ENCODE measurements at places on chromosomes 11 and 22. TPM values are rescaled to one million over a fixed set of nuclear protein-coding genes. Genes with fewer than 3 reads are reported as not detected.

DNA sequence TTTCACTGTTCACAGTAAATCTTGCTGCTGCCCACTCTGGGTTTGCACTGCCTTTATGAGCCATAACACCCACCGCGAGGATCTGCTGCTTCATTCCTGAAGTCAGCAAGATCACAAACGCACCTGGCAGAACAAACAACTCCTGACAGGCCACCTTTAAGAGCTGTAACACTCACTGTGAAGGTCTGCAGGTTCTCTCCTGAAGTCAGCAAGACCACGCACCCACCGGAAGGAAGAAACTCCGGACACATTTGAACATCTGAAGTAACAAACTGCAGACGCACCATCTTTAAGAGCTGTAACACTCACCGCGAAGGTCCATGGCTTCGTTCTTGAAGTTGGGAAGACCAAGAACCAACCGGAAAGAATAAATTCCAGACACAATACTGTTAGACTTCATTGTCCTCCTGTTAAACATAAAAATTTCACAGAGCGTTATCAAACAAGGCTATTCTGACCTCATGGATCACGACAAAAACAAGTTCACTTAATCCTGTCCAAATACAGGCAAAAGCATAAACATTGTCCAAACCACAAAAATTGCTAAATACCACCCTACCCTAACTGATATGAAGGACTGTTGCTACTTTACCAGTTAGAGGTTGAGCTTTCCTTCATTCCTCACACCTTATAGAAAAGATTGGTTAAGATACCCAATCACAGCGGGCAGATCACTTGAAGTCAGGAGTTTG lies 3.0 kb upstream of the CCDC117 start:
- H3K4me3 ChIP-seq: no peak overlapping the region
- peaks cover 11% of the 10 kb centered on the region for H3K4me1 ChIP-seq
- H3K27ac ChIP-seq: no peak overlapping the region

GRCh38 chr22:46995501-46996360 lies 233.3 kb downstream of the TBC1D22A start:
- no peak overlapping the region for H3K27ac ChIP-seq
- H3K36me3 ChIP-seq: no peaks in the 10 kb centered on the region
- no peaks in the 10 kb centered on the region for H3K4me1 ChIP-seq

GRCh38 chr22:38867124-38867455 lies 4.9 kb downstream of the CBX6 start:
- no peak overlapping the region for H3K27ac ChIP-seq
- peaks cover 15% of the 10 kb centered on the region for H3K4me1 ChIP-seq
- no peaks in the 10 kb centered on the region for H3K27me3 ChIP-seq
- no peak for DNase-seq
- H3K36me3 ChIP-seq: no peaks in the 10 kb centered on the region

Gene CASP5
- 18.0 TPM for total RNA-seq

Gene PKP3
- 221 TPM for total RNA-seq

DNA sequence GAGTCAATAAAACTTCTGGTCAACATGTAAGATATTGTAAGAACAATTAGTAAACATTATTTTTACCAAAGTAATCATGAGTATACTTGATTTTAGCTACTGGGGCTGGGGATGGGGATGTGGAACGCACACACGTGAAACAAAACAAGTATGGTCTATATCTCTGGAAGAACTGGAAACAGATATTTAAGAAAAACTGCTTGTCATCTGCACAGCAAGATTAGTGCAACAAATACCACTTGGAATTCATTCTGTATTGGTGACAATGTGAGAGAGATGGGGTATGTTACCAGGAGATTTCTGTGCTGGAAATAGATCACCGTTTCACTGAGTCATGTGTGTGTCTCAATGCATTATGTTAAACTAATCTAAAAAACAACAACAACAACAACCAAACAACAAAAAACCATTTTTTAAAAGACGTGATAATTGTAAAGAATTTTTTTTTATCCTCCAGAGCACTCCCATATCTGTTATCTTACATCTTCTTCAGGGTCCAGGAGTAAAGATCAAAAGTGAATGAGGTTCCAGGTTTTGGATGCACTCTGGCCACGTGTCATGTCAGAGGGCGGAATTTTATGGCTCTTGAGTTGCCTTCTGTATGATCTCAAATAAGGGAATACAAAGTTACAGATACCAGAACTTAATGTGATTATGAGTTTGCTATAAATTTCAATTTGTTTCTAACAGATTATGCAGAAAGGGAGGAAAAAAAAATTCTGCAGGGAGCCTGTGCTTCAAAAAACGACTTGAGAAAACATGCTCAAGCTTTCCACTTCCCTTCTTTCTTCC lies 153.0 kb downstream of the BBOX1 start:
- H3K36me3 ChIP-seq: no peaks in the 10 kb centered on the region
- no peaks in the 10 kb centered on the region for H3K27me3 ChIP-seq
- no peaks in the 10 kb centered on the region for H3K4me1 ChIP-seq
- H3K27ac ChIP-seq: no peak overlapping the region
- no peak overlapping the region for H3K4me3 ChIP-seq
- no peak for DNase-seq

GRCh38 chr11:132245403-132246385 lies 875.3 kb downstream of the NTM start:
- no peaks in the 10 kb centered on the region for H3K36me3 ChIP-seq
- H3K27ac ChIP-seq: no peak overlapping the region
- no peaks in the 10 kb centered on the region for H3K27me3 ChIP-seq
- DNase-seq: no peak

Gene SELENOO
- 58.8 TPM for total RNA-seq

Gene OR2AG2
- 0.85 TPM for total RNA-seq

DNA sequence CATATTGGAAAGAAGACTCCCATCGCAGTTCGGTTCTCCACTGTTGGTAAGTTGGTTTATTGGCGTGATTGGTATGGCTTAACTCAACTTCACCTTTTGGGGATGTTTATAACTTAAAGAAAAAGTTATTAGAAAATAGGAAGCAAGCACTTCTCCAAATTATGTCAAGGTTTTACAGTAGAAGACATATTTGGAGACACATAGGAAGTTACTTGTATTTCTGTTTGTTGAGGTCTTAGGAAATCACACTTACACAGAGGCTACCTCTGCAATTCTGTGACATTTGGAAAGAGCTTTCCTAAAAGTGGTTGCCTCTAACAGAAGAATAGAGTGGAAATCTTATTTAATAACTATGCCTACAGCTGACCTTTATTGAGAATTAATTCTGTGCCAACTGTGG lies 12.3 kb downstream of the CAT start:
- no peak overlapping the region for H3K4me3 ChIP-seq
- no peaks in the 10 kb centered on the region for H3K4me1 ChIP-seq
- no peak overlapping the region for H3K27ac ChIP-seq
- no peak for DNase-seq
- no peaks in the 10 kb centered on the region for H3K36me3 ChIP-seq
- H3K27me3 ChIP-seq: no peaks in the 10 kb centered on the region

Gene JAM3
- total RNA-seq: 14.0 TPM

Gene PCF11
- 78.4 TPM for total RNA-seq

DNA sequence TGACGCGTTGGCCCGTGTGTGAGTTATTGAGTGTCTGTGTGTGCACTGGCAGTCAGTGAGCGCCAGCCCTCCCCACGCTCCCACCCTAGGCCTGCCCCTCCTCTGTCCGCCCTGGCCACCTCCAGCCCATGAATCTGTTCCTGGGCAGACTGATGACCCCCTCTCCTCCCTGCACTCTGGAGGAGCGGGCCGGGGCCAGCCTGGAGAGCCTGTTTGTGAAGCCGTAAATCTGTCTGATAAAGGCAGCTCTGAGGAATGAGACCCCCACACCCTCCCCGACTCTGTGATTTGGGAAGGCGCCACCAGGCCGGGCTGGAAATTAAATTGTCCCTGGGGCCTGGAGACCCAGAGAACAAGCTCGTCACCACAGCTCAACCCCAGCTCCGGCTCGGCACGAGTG lies 8.6 kb downstream of the TSSC4 start:
- no peaks in the 10 kb centered on the region for H3K4me1 ChIP-seq
- H3K27me3 ChIP-seq: no peaks in the 10 kb centered on the region
- no peak overlapping the region for H3K4me3 ChIP-seq
- H3K27ac ChIP-seq: no peak overlapping the region
- no peaks in the 10 kb centered on the region for H3K36me3 ChIP-seq

GRCh38 chr22:49964136-49965090 lies 3.8 kb downstream of the PIM3 start:
- H3K27me3 ChIP-seq: no peaks in the 10 kb centered on the region
- H3K4me1 ChIP-seq: peaks cover 40% of the 10 kb centered on the region
- peak overlapping the region; percentile 86 for H3K27ac ChIP-seq

DNA sequence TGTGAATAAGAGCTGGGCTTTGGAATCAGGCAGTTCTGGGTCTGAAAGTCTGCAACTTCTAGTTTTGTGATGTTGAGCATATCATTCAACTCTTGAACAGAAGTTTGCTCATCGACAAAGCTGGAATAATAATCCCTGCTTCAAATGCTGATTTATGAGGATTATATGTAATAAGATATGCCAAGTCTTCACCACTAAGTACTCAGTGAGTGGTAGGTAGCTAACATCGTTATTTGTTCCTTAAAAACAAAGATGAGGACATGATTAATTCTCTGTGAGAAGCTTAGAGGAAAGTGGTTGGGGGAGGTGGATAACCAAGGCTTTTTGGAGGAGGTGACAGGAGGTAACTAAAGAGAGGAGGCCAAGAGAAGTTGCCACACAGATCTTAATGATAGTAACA lies 96.5 kb downstream of the ME3 start:
- no peak overlapping the region for H3K4me3 ChIP-seq
- H3K27me3 ChIP-seq: no peaks in the 10 kb centered on the region
- peaks cover 6% of the 10 kb centered on the region for H3K4me1 ChIP-seq
- no peak overlapping the region for H3K27ac ChIP-seq
- DNase-seq: no peak
- no peaks in the 10 kb centered on the region for H3K36me3 ChIP-seq

DNA sequence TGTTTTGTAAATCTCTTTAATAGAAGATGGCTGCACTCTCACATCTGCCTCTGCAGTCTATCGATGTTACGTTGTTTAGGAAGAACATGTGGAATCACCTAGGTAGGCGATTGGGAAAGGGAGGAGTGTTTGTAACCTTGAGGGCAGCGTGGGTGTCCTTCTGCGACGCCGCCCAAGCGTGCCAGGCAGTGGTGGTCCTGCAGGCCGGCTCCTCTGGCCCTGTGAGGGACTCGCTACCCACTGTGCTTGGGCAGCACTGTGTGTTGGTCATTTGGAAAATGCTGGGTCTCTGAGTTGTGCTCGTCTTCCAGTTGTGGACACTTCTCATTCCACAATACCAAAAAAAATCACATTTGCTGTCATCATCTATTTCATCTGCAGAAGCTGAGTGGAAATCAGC lies 29.1 kb downstream of the CTTN start:
- no peaks in the 10 kb centered on the region for H3K4me1 ChIP-seq
- no peak overlapping the region for H3K27ac ChIP-seq
- no peaks in the 10 kb centered on the region for H3K27me3 ChIP-seq

DNA sequence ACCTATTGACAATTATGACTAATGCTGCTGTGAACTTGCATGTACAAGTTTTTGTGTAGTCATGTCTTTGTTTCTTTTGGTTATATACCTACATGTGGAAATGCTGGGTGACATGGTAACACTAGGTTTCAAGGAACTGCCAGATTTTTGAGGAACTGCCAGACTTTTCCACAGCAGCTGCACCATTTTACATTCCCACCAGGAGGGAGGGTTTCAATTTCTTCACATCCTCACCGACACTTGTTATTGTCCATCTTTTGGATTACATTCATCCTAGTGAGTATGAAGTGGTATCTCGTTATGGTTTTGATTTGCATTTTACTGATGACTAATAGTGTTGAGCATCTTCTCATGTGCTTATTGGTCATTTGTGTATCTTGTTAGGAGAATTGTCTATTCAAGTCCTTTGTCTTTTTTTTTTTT lies 13.3 kb downstream of the CLDN5 start:
- no peak overlapping the region for H3K27ac ChIP-seq
- no peak overlapping the region for H3K4me3 ChIP-seq
- no peaks in the 10 kb centered on the region for H3K36me3 ChIP-seq
- H3K27me3 ChIP-seq: no peaks in the 10 kb centered on the region

DNA sequence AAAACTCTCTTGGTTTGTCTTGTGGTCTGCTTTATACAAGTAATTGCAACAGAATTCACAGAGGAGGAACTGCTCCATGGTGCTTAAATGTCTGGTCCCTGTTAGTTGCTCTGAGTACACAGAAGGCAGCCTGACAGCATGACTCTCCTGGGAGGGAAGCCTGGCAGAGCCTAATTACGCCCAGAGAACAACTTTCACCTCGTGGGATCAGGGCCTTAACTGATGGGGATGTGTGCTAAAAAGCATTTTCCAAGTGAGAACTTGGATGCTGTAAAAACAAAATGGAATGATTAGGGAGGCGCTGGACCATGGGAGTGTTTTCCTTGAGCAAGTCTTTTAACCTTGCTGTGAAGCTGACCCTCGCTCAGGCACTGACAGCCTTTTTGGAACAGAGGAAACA lies 154.0 kb upstream of the TENM4 start:
- no peaks in the 10 kb centered on the region for H3K36me3 ChIP-seq
- no peak overlapping the region for H3K27ac ChIP-seq

DNA sequence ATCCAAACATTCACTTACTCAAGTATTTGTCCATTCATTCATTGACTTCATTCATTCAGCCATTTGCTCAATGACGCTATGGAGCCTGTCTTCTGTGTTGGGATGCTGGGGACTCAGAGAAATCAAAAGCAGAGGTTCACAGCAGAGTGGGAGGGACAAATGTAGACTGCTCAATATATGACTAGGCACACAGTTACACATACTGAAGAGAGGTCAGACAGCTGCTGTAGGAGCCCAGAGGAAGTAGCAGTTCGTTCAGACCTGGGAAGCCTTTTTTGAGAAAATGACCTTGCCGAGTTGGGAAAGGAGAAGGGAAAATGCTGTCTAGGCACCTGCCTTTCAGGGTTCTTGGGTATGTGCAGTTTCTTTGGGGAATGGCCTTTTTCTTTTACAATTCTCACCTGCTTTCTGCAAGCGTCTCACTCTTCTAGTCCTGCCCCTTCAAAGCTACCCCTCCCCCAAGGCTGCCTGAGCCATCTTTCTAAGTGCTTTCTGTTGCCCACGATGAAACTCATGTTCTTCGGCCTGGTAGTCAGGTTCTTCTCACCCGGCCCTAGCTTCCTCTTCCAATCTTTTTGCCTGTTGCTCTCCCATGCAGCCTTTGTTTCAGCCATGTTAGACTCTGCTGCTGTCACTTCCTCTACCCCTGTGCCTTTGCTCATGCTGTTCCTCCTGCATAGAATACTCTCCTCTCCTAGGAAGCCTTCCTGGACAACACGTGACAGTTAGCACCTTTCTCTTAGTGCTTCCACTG lies 4.2 kb upstream of the UVRAG start:
- H3K4me1 ChIP-seq: no peaks in the 10 kb centered on the region
- H3K27me3 ChIP-seq: no peaks in the 10 kb centered on the region
- DNase-seq: peak; percentile 40
- H3K27ac ChIP-seq: no peak overlapping the region

Data from Peyer's patch (tissue), 4 donors.